ENCODE measurements at places on chromosomes 16 and 17.

GRCh38 chr17:42361781-42362186 lies 26.5 kb downstream of the STAT3 start:
- peak; percentile 61 for DNase-seq

DNA sequence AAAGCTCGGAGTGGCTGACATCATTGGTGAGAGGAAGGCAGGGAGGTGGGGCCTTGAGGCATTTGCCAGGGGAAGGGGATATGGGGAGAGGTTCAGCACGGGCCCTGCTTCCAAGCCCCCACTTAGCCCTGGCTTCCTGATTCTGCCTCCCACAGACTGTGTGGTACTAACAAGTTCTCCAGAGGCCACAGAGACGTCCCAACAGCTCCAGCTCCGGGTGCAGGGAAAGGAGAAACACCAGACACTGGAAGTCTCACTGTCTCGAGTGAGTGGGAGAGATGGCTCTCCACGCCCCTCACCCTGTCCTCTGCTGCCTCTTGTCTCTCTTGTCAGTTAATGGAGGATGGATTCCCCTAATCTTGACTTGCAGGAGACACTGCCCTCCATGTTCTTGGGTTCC lies 8.1 kb downstream of the NFATC2IP start:
- DNase-seq: no peak

DNA sequence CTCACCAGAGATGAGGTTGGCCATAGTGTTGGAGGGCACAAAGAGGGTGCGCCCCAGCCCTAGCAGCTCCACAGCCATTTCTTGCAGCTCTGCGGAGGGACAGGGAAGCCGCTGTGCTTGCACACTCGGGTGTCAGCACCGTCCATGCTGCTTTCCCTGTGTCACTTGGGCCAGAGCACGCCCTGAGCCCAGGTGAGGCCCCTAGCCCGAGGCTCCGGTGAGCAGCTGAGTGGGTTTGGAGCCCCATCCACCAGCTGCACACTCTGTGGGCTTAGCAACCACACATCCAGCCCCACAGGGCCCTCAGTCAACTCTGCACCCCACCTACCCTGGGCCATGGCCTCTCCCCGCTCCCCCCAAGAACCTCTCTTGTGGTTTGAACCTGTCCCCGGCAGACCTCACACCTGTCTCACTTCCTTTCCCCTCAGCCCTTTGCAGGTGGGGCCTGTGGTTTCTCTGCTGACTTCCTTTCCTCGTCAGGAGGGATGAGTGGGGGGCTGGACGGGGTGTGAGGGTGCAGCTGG lies 20.7 kb downstream of the TMEM235 start:
- no peak for DNase-seq

GRCh38 chr16:57527610-57528360 lies 8.6 kb downstream of the CCDC102A start:
- no peak for DNase-seq

DNA sequence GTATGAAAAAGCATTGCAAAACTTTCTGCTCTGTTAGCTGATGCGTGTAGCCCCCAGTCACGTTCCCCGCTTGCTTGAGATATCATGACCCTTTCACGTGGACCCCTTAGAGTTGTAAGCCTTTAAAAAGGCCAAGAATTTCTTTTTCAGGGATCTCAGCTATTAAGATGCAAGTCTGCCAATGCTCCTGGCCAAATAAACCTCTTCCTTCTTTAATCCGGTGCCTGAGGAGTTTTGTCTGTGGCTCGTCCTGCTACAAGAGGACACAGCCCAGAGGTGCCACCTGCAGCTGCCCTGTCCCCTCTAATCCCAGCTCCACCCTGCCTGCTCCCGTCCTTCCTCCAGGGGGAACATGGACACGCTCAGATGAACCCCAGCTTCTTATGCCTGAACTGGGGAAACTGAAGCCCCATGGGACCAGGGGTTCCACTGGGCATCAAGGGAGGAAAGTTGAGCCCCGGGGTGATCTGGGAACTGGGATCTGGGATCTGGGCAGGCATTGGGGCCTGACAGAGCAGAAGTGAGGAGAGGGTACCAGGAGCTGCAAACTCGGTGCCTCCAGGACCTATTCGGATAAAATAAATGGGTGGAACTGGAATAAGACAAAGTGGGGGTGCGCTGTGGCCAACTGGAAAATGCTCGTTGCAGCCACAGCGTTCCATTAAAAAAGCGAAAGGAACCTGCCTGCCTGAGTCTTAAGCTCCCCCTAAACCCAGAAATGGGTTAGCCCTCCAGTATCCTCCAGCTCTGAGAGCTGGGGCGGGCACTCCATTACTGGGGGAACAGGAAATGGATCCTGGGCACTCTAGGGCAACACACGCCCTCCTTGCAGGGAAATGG lies 19.7 kb downstream of the QPRT start:
- DNase-seq: no peak

DNA sequence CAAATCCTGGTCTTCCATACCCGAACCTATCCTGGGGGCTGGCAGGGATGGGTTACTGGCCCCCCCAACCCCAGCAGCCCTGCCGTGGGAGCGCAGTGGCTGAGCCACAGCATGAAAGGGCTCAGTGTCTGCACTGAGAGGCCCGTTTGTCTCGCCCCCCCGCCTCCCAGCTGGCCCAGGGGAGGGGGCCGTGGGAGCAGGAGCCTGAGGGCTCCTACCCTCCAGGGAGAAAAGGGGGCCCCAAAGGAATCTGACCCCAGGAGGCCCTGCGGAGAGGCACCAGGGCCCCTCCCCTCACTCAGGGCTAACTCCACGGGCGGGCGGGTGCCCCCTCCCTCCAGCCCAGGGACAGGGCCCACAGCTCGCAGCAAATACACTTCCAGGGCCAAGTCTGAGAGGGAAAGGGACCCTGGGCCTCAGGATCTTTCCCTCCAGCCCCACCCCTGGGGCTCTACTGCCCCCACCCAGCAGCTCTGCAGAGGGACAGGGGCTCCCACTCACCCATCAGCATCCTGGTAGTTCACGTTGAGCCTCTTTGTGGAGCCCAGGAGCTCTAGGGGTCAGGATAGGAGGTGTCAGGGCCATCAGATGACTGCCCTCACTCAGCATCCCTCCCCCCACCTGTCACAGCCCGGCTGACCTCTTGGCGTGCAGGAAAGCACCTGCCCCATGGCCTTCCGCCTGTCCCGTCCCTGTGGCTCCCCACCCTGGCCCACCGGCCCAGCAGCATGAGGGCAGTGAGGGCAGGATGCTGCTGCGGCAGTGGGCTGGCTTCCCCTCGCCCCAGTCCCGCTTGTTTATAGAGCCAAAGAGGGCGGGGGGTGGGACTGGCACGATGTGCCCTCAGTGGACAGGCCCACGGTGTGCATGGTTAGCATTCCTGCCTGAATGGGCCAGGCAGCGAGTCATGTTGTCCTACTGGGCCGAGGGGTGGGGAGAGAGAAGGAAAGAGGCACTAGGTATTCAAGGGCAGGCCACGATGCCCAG lies 7.3 kb downstream of the CASKIN2 start:
- no peak for DNase-seq

Data from stimulated activated effector memory CD8-positive, alpha-beta T cell treated with anti-CD3 and anti-CD28 coated beads, Interleukin-12 subunit alpha, Interleukin-12 subunit beta, amount 100 ng/mL, for 72 hours (primary cell).